Mesangial cell (primary cell): ENCODE measurements at places on chromosomes 7 and 10. TPM values are rescaled to one million over a fixed set of nuclear protein-coding genes. Genes with fewer than 3 reads are reported as not detected.

PNLIPRP1 gene
- not detected in 2 replicates for total RNA-seq

ZNF727 gene
- total RNA-seq: not detected in 2 replicates

PAXIP1 gene
- 8.0 and 10.3 TPM in 2 replicates for total RNA-seq

SYT15B gene
- 2.6 and 5.7 TPM in 2 replicates for total RNA-seq

ECHDC3 gene
- total RNA-seq: 22.2 and 26.7 TPM in 2 replicates

RET gene
- total RNA-seq: 0.51 and 0.65 TPM in 2 replicates

FUOM gene
- total RNA-seq: 34.9 and 46.0 TPM in 2 replicates

ZEB1 gene
- 7.7 and 9.6 TPM in 2 replicates for total RNA-seq

BTBD16 gene
- 1.4 TPM in 1 of 2 replicates, not detected in the other for total RNA-seq

NEURL1 gene
- 0.33 and 0.51 TPM in 2 replicates for total RNA-seq

ACBD7 gene
- total RNA-seq: 1.8 and 2.3 TPM in 2 replicates

MSMB gene
- not detected in 2 replicates for total RNA-seq

SHTN1 gene
- total RNA-seq: 6.2 and 8.7 TPM in 2 replicates

MYPN gene
- total RNA-seq: 0.49 TPM in 1 of 2 replicates, not detected in the other

COL26A1 gene
- total RNA-seq: 0.16 and 0.25 TPM in 2 replicates

MYL10 gene
- total RNA-seq: not detected in 2 replicates
